ENCODE measurements at places on chromosomes 2 and 18.

GRCh38 chr2:33071591-33071990 lies 124.8 kb downstream of the LTBP1 start:
- DNase-seq = no peak

- DNase-seq = no peak
Observed at GRCh38 chr2:28395334-28396061, 2.8 kb downstream of the FOSL2 start.

- no peak for DNase-seq
Observed at GRCh38 chr2:121018136-121019061, 266.6 kb downstream of the TFCP2L1 start.

DNA sequence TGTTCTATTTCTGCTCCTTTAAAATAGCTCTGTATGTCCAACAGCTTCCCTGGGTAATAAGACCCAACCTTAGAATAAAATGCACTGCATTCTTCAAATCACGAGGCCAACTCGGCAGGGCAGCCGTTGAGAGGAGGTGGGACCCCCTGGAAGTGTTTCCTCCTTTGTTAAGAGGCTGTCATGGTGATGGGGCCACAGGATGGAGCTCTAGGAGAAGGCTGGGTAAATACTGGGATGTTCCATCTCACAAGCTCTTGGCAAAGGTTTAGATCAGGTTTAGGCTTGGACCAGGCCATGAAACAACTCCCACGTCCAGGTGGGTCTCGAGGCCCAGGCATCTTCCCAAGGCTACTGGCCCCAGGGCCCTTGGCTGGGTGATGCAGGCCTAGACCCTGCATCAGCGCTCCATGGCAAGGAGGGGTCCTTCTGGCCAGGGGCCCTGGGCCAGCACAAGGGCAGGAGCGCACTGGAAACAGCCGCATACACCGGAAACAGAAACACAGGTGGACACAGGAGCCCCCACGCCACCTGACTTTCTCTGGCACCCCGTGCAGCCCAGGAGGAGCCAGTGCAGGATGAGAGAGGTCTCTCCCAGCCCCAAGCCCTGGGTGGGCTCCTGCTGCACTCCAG lies 38.8 kb upstream of the OTOS start:
- no peak for DNase-seq

GRCh38 chr18:24659827-24660720 lies 199.6 kb downstream of the HRH4 start:
- DNase-seq = no peak
